ENCODE measurements at places on chromosomes 4 and X. TPM values are rescaled to one million over a fixed set of nuclear protein-coding genes. Genes with fewer than 3 reads are reported as not detected.

CYP2U1 gene
- 13.2 TPM for total RNA-seq

PPEF2 gene
- not detected for total RNA-seq

ENAM gene
- 0.14 TPM for total RNA-seq

CXorf49 gene
- not detected for total RNA-seq

TSPYL2 gene
- 67.9 TPM for total RNA-seq

- peak; percentile 76 for DNase-seq
Observed at GRCh38 chrX:153065389-153065788, 6.9 kb upstream of the PNMA6A start.

DNA sequence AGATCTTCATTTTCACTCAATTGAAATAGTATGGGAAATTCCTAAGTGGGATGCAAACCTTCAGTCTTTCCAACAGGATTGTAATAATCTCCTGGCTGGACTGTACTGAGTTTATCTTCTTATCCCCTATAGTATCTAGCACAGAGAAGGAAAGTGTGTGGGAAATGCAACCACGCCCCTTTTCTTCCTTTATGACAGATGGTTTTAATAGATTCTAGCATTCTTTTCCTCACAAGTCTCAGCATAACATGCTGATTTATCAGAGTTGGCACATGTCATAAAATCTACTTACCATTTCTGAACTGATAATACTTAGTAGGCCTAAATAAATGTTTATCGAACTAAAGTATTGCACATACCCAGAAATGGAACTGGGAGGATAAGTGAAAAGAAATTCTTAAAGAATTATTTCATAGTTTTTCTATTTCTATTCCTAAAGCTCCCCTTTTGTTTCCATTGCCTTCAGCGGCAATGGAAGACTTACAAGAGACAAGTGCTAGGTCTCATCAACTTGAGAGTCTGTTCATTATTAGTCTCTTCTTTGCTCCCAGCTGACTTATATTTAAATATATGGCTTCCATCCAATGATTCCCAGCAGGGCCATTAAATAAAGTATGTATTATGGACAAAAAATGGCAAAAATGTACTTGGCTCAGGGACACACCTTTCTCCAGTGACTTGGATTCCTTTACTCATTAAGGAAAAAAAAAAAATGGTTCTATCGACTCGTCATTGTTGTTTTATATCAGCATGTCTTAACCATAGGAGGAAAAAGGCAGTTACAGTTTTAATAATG lies 484.5 kb downstream of the IL1RAPL1 start:
- no peak for DNase-seq

DNA sequence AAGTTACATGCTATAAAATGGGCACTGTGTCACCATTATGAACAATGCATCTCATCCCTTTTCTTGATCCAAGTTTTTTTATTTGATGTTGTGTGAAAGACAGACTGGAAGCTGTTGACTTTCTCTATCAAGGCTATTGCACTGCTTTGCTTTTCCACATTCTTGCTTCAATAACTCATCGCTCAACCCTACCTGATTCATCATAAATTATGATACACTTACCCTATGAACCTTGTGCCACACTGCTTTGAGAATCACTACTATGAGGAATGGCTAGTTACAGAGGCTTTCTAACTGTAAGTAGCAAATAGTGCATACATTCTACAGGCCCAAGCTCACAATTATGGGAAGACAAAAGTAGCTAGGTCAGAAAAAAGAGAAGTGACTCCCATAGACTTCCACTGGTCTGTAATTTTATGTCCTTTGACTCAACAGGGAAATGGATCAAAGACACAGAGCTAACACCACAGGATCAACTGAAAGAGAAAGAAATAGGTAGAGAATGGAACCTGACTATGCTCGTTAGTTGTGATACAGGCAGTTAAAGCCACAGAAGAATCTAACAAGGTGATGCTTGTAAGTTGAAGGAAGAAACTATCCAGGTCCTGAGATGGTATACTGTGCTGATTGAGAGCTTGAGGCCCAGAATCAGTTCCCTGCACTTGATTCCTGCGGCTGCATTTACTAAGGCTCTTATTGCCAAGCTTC lies 163.5 kb downstream of the PPP3CA start:
- no peak for DNase-seq

DNA sequence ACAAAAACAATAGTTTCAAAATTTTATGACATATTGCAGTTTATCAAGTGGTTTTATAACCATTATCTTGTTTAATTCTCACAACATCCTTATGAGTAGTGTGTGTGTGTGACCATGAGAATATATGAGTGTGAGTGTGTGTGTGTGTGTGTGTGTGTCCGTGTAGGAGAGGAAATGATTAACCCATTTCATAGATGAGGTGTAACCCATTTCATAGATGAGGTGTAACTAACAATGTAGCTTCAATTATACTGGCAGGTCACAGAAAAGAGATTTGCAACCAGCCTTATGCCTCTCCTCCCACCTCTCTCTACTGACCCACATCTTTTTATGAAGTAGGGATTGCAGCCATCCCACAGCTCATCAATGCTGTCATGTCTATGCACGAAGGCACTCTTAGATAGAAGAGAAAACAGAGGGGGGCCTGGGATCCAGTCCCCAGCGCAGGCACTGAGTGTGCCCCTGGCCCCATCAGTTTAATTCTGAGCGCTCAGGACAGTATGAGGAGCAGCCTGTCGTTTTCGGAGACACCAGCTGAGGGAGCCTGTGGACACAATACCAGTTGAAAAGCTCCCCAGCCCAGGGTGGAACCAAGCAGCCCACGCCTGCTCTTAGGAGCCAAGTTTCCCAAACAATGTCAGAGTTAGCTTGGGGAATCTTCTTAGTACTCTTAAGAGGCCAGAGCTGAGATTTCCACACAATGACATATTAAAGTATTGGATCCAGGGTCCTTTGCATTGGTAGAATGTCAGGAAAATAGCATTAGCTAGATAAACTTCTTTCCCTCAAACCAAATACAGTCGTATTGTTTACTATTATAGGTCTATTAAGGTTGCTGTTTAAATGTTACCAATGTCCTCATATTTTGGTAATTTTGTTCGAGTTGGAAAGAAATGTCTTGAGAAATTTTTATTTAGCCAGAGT lies 88.6 kb downstream of the PALLD start:
- peak; percentile 94 for DNase-seq

DNA sequence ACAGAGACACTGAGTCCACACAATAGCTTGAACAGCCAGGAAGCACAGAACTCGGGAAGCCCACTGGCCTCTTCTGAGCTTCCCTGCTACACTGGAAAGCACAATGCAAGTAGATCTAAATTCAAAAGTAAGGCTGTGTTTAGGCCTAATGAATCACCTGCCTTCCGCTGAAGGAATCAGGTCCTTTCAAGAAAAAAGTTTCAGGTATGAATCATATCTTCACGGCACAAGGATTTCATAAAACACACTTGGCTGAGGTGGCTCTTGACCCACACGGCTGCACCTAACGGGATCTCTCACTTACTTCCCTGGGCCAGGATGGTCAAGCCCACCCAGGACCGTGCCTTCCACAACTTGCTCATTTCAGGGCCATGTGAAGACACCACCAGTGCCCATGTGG lies 59.3 kb downstream of the IRF2 start:
- no peak for DNase-seq

DNA sequence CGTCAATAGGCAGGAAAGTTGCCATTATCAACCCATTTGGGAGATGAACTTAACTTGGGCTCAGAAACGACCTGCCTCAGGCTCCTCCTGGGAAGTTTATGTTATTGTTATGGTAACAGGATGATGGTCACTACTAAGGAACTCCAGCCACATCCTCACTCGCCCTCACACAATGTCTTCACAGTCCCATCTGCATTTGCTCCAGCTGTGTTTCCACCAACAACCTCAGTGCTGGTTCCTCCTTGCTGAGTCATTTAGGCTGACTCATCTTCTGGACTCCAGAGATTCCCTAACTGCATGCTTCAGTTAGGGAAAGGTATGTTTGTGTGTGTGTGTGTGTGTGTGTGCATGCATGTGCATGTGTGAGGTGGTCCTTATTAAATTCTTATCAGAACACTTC lies 293.4 kb upstream of the BOD1L1 start:
- peak; percentile 80 for DNase-seq

DNA sequence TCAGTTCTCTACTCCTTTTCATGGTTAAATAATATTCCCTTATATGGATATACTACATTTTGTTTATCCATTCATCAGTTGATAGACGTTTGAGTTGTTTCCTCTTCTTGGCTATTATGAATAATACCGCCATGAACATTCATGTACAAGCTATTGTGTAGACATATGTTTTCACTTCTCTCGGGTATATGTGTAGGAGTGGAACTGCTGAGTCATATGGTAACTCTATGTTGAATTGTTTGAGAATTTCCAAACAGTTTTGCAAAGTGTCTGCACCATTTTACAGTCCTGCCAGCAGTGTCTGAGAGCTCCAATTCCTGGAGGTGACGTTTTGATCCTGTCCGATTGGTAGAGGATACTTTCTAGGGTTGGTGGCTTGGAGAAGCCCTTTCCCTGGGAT lies 23.6 kb downstream of the PLAC1 start:
- DNase-seq = no peak

GRCh38 chrX:17459661-17460060 lies 84.7 kb downstream of the NHS start:
- DNase-seq = no peak

GRCh38 chr4:18042754-18043153 lies 21.2 kb upstream of the LCORL start:
- DNase-seq = no peak

GRCh38 chr4:79366422-79366821 lies 40.6 kb upstream of the NAA11 start:
- no peak for DNase-seq

- DNase-seq = no peak
Observed at GRCh38 chr4:142549248-142549647, 296.9 kb downstream of the INPP4B start.

DNA sequence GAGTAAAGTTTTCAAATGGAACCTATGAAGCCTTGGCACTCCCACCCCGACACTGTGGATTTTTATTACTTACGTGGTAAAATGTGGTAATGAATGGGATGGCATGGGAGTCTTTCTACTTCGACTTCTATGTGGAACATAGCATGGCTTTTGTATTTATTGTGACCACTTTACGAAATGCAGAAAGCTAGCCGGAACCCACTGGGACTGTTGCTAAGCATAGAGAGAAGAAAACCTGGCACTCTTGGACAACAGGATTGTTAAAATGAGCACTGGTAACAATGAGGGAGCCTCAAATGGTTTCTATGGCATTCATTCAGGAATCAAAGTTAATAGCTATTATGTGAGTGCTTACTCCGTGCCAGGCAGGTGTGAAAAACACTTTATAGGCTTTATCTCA lies 113.3 kb downstream of the PDS5A start:
- DNase-seq = no peak

DNA sequence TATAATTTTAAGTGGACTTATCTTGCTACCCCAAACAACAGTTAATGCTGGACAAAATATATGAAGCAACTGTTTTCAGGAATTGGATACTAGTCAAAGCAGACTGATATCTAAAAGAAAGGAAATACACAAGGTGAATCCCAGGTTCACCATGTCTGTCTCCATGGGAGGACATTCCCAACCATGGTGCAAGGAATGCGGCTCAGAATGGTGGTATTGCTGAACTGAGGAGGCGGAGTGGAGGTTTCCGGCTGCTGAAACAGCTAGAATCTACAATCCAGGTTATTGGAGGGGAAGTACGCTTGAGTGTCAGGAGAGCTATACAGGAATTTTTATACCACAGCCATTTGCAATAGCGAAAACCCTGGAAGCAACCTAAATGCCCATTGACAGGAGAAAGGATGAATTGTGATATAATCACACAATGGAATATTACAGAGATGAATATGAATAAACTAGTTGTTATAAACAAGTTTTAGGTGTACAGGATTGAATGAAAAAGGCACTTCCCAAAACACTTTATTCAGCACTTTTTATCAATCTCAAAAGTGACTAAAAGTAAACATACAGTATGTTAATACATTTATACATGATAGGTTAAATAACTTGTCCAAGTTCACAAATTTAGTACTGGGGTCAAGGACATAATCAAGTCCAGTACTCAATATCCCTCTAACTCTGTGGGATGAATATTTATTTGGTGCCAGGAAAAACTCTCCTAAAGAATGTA lies 9.0 kb downstream of the HMGB2 start:
- no peak for DNase-seq

DNA sequence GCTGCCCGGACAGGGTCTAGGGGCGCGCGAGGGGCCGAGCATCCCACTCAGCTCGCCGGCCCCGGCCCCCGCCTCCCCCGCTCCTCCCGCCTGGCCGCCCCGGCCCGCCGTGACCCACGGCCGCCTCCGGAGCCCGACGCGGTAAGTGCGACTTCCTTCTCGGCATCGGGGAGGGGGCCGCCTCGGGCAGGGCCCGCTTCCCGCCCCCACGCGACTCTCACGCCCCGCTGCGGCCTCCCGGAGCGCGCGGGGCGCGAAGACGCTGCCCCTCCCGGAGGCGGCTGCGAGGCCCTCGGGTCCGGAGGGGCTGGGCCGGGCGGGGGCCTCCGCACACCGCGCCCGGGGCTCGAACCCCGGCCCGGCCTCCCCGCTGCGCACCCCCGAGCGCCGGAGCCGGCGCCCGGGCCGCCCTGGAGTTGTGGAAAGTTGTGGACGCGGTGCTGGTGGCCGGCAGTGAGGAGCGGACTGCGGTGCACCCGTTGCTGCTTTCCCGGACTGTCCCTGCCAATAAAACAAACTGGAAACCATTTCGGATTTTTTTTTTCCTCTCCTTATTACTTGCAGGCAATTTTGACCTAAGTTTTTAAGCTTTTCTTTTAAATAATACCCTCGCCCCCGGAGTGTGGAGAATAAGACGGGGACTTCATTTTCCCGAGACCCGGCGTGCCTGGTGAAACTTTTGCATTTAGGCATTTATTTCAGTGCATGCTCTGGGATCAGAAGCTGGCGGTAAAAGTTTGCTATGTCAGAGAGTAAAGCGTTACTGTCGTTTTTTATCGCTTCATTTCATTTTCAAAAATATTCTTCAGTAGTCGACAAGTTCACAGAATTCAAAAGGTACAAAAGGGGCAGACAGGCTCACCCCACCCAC lies 13.0 kb upstream of the TMEM156 start:
- peak; percentile 84 for DNase-seq

GRCh38 chr4:169167957-169168858 lies 102.5 kb downstream of the SH3RF1 start:
- DNase-seq = no peak

GRCh38 chr4:27326991-27327390 lies 466.4 kb downstream of the STIM2 start:
- DNase-seq = no peak

DNA sequence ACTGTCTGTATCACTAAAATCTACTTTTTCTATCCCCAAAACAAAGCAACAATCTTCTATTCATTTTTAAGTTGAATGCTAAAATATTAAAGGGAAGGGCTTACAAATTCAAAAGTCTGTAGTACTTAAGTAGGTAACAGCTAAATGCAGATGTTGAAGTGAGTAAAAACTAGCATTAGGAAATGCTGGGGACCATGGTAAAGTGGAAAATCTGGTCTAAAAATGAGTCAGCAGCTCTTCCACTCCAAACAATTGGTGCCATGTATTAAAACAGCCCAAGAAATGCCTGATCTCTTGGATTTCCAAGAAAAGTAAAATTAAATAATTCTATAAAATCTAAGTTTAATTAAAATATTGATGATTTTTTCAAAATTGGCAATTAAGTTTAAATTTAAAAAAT lies 73.3 kb upstream of the PPP3CA start:
- no peak for DNase-seq

- no peak for DNase-seq
Observed at GRCh38 chr4:162170509-162170908, 6.7 kb upstream of the FSTL5 start.
